Activated naive CD4-positive, alpha-beta T cell treated with anti-CD3 and anti-CD28 coated beads, Interleukin-2, amount 10 ng/mL, durations not matched to agents 5 hours and 36 hours (primary cell): ENCODE measurements at places on chromosomes 5 and 9. TPM values are rescaled to one million over a fixed set of nuclear protein-coding genes. Genes with fewer than 3 reads are reported as not detected.

Gene GFI1B
- total RNA-seq = not detected

Gene ADAMTS2
- total RNA-seq = not detected

Gene PCDHB14
- not detected for total RNA-seq

Gene ADAMTS19
- not detected for total RNA-seq

Gene HAVCR1
- total RNA-seq = 4.7 TPM

Gene EMB
- total RNA-seq = 139 TPM

Gene CRB2
- total RNA-seq = not detected

Gene IL13
- total RNA-seq = 4.9 TPM

Gene CDKN2B-AS1
- 6.6 TPM for total RNA-seq

Gene CATSPER3
- total RNA-seq = 0.67 TPM

Gene ZMAT2
- total RNA-seq = 56.1 TPM

Gene ZNF462
- 0.55 TPM for total RNA-seq

Gene ARID3C
- not detected for total RNA-seq

Gene KLHL3
- 26.0 TPM for total RNA-seq

Gene CYSRT1
- total RNA-seq = 0.36 TPM

Gene MARCOL
- not detected for total RNA-seq

Gene MRPS27
- total RNA-seq = 62.4 TPM

Gene FOXD4L5
- total RNA-seq = 0.18 TPM

Gene TMEM174
- total RNA-seq = not detected

Gene PPP3R2
- not detected for total RNA-seq

Gene XRCC4
- total RNA-seq = 8.1 TPM

Gene IRGM
- 2.2 TPM for total RNA-seq

Gene SH2D3C
- total RNA-seq = 70.6 TPM

Gene IFNE
- not detected for total RNA-seq

Gene SLC36A3
- not detected for total RNA-seq

Gene TAF11L10
- not detected for total RNA-seq

Gene PCDHA9
- total RNA-seq = not detected

Gene CNTFR
- not detected for total RNA-seq

Gene FRMD3
- total RNA-seq = 1.0 TPM

Gene GLDC
- total RNA-seq = 1.2 TPM

Gene CCL27
- not detected for total RNA-seq

Gene IFNB1
- total RNA-seq = not detected

Gene NXNL2
- not detected for total RNA-seq

Gene IL9
- not detected for total RNA-seq

Gene CDH9
- total RNA-seq = not detected
